ENCODE measurements at places on chromosomes 16 and 17.

DNA sequence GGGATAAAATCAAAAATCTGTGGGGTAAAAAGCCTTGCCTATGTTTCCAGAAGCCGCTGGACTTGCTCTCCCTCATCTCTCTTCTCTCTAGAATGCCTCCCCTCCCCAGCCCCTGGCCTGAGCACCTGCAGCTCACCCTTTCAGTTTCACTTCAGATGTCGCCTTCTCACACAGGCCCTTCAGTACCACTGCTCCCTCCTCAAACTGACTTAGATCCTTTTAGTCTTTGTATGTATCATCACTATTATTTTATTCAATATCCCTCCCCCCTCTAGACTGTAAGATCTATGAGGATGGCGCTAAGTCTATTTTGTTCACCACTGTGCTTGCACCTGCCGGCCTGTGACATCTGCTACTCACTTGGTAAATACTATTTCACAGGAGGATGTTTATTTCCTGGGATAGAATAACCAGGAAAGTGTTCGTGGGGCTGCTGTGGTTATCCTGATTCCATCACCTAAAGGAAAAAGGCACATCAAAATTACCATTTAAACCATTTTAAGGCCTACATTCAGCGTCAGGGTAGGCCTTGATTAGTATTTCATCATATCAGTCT, 122.3 kb downstream of the MRTFB start:
- H3K27me3 ChIP-seq = no peaks in the 10 kb centered on the region
- no peak overlapping the region for H3K4me3 ChIP-seq
- H3K36me3 ChIP-seq = no peaks in the 10 kb centered on the region
- no peak for DNase-seq

GRCh38 chr16:68401871-68402747, 46.2 kb downstream of the SMPD3 start:
- DNase-seq = no peak
- H3K27ac ChIP-seq = no peak overlapping the region
- H3K36me3 ChIP-seq = no peaks in the 10 kb centered on the region
- peaks cover 31% of the 10 kb centered on the region for H3K4me1 ChIP-seq

DNA sequence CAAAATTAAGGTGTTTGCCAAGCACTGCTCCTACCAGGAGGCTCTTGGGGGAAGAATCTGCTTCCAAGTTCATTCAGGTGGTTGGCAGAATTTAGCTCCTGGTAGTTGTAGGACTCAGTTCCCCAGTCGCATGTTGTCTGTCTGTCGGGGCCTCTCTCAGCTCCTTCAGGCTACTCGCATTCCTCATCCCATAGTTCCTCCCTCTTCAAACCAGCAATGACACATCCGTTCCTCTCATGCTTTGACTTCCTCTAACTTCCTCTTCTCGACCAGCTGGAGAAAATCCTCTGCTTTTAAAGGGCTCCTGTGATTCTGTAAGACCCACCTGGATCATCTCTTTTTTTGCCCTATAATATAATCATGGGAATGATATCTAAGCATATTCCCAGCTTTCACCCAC, 108.1 kb downstream of the PMP22 start:
- H3K27ac ChIP-seq = no peak overlapping the region
- H3K36me3 ChIP-seq = no peaks in the 10 kb centered on the region
- no peaks in the 10 kb centered on the region for H3K27me3 ChIP-seq
- H3K4me1 ChIP-seq = peaks cover 4% of the 10 kb centered on the region
- H3K4me3 ChIP-seq = no peak overlapping the region

GRCh38 chr17:57874434-57875289, 24.8 kb upstream of the MRPS23 start:
- peaks cover 6% of the 10 kb centered on the region for H3K27me3 ChIP-seq
- H3K4me3 ChIP-seq = peak overlapping the region; percentile 46
- DNase-seq = peak; percentile 89

DNA sequence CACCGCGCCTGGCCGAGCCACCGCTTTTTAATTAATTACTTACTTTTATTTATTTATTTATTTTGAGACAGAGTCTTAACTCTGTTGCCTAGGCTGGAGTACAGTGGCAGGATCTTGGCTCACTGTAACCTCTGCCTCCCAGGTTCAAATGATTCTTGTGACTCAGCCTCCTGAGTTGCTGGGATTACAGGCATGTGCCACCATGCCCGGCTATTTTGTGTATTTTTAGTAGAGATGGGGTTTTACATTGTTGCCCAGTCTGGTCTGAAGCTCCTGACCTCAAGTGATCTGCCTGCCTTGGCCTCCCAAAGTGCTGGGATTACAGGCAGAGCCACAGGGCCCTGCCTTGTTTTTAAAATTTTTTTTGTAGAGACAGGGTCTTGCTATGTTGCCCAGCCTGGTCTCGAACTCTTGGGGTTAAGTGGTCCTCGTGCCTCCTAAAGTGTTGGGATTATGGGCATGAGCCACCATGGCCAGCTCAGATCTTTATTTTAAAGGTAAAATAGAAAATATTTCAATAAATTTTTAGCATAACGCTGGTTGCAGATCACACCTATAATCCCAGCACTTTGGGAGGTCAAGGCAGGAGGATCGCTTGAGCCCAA, 18.3 kb upstream of the NUDT16L1 start:
- no peaks in the 10 kb centered on the region for H3K27me3 ChIP-seq
- H3K4me3 ChIP-seq = no peak overlapping the region
- no peak overlapping the region for H3K27ac ChIP-seq
- H3K4me1 ChIP-seq = peaks cover 3% of the 10 kb centered on the region

DNA sequence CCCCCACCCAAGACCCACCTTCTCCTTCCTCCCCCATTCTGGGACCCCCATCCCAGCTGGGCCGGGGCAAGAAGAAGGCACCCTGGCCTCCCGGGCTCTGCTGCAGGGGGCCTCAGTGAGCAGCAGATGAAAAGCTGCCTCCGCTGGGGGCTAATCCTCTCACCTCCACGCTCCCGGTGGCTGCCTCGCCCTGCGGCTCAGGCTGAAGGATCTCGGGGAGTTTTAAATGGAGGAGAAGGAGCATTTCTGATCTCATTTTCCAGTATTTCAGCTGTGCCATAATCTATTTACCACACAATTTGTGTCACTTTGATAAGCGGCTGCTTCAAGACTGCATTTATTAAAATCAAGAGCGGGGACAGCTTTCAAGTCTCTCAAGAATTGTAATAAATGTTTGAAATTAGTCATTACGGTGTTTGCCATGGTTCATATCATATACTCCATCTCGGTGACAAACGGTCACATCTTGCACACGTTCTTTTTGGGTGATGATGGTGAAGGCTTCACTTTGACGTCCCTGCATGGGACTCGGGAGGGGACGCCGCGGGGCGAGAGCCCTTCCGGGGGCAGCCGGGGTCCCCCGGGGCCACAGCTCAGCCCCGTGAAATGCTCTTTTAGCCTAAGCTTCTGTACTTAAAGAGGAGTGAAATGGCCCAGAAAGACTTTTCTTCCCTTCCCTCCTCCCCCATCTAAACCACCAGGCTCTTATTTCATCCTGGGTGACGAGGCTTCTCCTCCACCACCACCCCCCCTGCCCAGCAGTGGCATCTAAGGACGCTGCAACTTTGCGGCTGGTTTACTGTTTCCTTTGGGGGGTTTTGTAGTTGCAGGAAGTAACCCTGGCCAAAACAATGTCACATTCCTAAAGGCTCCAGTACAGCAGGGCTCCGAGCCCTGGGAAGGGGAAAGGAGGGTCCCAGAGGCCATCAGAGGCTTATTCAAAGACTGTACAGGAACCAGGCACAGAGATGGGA, 313.1 kb upstream of the TNRC6C start:
- DNase-seq = peak; percentile 38
- no peak overlapping the region for H3K27ac ChIP-seq
- no peak overlapping the region for H3K4me3 ChIP-seq

GRCh38 chr17:8904686-8905085, 37.2 kb upstream of the PIK3R6 start:
- no peak overlapping the region for H3K4me3 ChIP-seq
- no peak overlapping the region for H3K27ac ChIP-seq
- no peak for DNase-seq
- no peaks in the 10 kb centered on the region for H3K27me3 ChIP-seq
- peaks cover 18% of the 10 kb centered on the region for H3K4me1 ChIP-seq

DNA sequence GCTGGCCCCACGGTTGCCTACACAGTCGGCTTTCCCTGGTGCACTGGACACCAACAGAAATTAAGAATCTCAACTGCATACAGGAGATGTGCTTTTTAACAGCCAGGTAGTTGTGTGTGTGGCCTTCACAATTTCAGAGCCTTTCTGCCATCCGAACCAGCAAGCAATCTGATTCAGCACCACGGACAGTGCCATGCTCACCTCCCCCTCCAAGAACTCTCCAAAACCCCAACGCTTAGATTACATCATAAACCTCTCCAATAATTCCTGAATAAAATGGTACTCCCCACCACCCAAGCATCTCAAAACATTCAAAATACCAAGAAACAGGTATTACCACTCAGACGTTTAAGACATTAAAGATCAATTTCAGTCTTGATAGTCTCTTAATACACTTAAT, 31.8 kb downstream of the USP7 start:
- H3K4me3 ChIP-seq = no peak overlapping the region
- H3K36me3 ChIP-seq = peaks cover 26% of the 10 kb centered on the region
- peaks cover 53% of the 10 kb centered on the region for H3K4me1 ChIP-seq
- H3K27me3 ChIP-seq = no peaks in the 10 kb centered on the region

DNA sequence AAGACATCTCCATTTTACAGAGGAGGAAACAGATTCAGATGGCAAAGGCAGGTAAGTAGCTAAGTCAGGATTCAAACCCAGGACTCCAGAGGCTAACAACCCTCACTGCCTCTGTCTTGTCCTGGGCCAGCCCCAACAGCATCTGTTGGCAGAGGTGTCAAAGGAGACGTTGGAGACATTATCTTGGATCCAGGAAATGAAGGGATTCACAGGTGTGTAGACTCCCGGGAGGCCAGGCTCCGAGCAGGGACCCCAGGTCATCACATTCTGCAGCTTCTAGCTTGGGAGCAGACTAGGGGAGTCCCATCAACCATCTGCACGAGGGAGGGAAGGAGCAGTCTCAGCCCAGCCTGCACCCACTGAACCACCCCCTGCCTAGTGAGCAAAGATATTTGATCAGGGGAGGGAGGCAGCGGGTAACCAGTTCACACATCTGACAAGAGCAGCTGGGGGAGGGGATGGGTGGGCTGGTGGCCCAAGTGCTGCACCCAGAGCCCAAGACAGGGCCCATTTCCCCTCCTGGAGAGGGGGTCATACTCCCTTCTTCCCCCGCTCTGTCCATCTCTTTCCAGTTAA, 1.0 kb upstream of the B9D1 start:
- no peak for DNase-seq
- H3K4me3 ChIP-seq = peak overlapping the region; percentile 83
- peaks cover 10% of the 10 kb centered on the region for H3K36me3 ChIP-seq
- H3K27me3 ChIP-seq = no peaks in the 10 kb centered on the region
- H3K27ac ChIP-seq = no peak overlapping the region

DNA sequence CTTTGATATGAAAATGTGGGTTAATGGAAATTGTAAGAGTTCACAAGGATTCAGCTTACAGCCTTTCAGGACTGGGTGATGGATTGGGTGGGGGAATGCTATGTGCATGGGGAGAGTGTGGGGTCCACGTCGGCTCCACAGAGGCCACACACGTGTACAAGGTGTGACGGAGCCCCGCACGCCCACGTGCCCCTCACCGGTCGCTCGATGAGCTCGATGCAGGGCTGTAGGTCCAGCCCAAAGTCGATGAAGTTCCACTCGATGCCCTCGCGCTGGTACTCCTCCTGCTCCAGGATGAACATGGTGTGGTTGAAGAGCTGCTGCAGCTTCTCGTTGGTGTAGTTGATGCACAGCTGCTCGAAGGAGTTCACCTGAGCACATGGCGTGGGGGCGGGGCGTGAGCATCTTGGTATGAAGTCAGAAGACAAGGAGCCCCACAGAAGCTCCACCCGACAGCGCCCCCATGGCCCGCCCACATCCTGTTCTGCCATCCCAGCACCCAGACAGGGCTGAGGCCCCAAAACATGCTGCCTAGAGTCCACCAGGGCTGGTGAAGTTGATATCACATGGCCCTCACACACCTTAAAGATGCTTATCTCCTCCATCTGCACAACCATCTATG, 99.1 kb downstream of the MYH11 start:
- H3K4me3 ChIP-seq = no peak overlapping the region
- H3K27me3 ChIP-seq = peaks cover 7% of the 10 kb centered on the region
- DNase-seq = peak; percentile 24
- H3K36me3 ChIP-seq = no peaks in the 10 kb centered on the region
